ENCODE measurements at places on chromosomes 6 and 20.

DNA sequence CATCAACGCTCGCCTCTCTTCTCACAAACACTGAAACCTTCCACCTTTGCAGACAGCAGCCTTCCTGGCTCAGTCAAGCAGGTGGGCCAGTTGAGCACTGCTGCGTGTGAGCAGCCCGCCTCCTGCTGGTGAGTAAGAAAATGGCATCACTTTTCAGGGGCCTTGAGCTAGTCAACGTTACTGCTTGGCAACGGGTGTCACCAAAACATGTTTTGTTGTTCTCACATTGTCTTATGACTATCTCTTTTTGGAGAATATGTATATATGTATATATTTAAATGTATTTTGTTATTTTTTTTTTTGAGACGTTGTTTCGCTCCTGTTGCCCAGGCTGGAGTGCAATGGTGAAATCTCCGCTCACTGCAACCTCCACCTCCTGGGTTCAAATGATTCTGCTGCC, 97.0 kb upstream of the AGPAT4 start:
- peak; percentile 69 for DNase-seq

DNA sequence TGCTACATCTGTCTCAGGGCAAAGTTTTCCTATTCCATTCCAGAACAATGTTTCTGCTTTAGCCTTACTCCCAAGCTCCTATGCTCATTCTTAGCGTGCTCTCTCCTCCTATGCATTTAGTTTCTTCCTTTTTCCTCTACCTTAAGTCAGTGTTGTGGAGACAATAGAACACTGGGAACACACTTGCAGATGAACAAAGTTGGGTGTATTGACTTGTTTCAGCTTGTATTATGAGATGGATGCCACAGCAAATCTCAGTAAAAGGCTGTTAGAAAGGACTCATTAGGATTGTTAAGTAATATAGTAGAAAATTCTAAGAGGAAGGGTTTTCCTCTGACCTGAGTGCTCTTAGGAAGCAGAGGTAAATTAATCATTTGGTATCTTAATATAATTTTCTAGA, 48.4 kb downstream of the BMP5 start:
- DNase-seq: no peak

- DNase-seq: no peak
Measured at GRCh38 chr20:58277578-58278472, 31.7 kb upstream of the RAB22A start.

- DNase-seq: no peak
Measured at GRCh38 chr6:18042536-18043145, 55.2 kb upstream of the KIF13A start.

DNA sequence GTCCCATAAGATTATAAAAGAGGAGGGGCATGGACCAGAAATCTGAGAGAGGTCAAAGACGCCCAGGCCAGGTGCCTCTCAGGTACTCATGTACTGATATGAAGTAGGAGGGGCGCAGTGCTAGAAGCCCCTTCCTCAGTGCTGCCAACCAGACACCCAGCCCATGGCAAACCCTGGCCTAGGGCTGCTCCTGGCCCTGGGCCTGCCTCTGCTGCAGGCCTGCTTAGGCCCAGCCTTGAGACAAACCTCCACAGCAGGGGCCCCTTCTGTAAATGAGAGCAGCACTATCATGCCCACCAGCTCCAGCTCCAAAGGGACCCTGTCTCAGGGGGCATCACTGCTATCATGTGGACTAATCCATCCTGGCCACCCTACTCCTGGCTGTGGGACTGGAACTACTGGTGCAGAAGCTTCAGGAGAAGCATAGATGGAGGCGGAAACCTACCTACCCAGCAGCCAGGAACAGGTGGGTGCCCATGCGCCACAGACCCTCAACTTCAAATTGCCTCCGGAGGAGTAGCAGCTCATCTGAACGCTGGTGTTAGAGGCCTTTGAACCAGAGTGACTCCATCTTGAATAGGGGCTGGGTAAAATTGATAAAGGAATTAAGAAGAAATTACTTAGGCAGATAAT, 72.4 kb upstream of the LGSN start:
- DNase-seq: no peak

DNA sequence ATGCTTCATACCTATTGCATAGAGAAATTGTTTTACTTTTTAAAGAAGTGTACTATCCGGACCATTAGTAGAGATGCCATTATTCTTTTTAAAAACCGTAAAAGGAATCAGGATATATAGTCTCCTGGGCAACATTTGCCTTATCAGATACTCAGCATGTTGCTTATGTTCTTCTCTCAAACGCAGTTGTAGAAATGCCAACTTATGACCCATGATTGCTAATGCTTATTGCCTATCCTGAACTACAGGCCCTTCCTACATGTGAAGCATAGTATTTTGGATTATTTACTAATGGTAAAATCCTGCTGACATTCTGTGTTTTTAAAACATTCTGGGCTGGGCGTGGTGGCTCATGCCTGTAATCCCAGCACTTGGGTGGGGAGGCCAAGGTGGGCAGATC, 99.5 kb downstream of the FOXO3 start:
- no peak for DNase-seq

- peak; percentile 47 for DNase-seq
Measured at GRCh38 chr20:17710379-17711266, 10.9 kb downstream of the BANF2 start.

DNA sequence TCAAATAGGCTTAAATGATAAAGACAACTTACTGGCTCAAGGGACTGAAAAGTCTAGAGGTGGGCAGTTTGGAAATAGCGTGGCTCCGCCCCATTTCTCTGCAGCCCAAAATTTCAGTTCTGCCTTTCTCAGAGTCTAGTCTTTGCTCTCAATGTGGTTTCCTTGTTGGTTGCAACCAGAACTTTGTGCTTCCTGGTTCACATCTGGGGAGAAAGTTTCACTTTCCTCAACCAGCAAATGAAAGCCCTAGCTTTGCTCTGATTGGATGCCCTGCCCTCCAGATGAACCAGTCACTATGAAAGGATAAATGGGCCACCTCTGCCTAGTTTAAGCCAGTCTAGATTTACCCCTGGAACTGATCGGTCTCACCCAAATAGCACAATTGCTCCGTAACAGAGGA, 14.9 kb downstream of the SYCP2L start:
- DNase-seq: no peak

DNA sequence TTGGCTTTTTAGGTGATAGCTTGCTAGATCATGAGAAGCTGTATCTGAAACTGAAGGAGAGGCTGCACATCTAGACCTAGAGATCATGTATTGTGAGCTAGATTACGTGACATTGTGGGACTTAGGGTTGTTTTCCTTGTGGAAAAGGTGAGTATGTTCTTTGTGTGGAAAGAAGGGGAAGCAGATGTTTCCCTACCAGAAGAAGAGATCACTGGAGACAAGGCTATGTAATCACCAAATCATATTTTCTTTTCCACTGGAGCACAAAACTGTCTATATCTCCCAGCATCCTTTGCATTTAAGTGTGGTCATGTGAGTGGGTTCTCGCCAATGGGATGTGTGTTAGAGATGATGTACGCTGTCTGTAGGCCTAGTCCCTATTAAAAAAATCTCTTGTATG, 7.0 kb upstream of the EPB41L2 start:
- DNase-seq: no peak

GRCh38 chr20:11229772-11230171, 556.0 kb upstream of the JAG1 start:
- DNase-seq: no peak

GRCh38 chr6:154165478-154165877, 126.4 kb downstream of the OPRM1 start:
- no peak for DNase-seq
